ENCODE measurements at places on chromosomes 2 and 18. TPM values are rescaled to one million over a fixed set of nuclear protein-coding genes. Genes with fewer than 3 reads are reported as not detected.

DNA sequence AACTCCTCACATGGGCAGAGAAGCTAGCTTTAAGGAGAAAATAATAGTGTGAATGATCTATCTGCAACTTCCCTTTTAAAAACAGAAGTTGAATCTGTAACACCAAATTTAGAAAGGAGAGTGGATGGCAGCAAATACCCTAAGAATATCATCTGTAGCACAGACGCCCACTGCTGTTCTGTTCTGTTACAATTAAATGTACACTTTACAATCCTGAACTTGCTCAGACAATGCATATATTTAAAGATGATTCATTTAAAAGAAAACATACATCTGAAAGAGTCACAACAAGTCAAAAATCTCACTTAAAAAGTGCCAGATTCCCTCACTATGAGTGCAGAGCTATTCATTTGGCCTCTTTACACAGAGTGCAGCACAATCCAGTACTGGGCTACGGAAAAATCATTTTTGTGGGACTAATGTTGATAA is 8.0 kb upstream of the SERTAD2 start:
- no peak for DNase-seq

TBC1D8 gene
- total RNA-seq: 21.3 TPM

- no peak for DNase-seq
Observed at GRCh38 chr18:23515911-23516546, 12.7 kb downstream of the RMC1 start.

DNA sequence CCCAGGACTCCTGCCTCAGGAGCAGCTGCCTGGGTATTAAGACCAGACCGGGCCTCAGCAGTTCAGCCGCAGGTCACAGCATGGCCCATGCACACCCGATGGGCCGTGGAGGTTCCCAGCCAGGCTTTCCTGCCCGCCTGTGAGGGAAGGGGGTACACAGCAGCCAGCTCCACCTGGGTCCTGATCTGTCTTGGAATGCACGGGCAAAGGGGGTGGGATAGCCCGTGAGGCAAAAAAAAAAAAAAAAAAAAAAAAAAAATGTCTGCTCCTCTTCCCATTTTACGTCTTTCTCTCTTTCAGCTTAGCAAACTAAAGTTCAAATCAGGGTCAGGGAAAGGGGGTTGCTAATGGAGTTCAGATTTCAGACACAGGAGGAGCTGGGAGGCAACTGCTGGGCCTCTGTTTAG is 385.2 kb downstream of the TNS1 start:
- DNase-seq: no peak

PARD3B gene
- total RNA-seq: 29.4 TPM

LCT gene
- 0.77 TPM for total RNA-seq

Data from mesenteric fat pad (tissue), 1 donor.